ENCODE measurements at places on chromosomes 13 and 19.

- H3K4me1 ChIP-seq = peaks cover 38% of the 10 kb centered on the region
- H3K27me3 ChIP-seq = no peaks in the 10 kb centered on the region
- no peak overlapping the region for H3K27ac ChIP-seq
- peaks cover 18% of the 10 kb centered on the region for H3K36me3 ChIP-seq
- no peak for DNase-seq
Measured at GRCh38 chr13:100432611-100433010, 156.0 kb downstream of the GGACT start.

- H3K36me3 ChIP-seq = no peaks in the 10 kb centered on the region
- DNase-seq = no peak
- no peak overlapping the region for H3K4me3 ChIP-seq
- H3K27ac ChIP-seq = no peak overlapping the region
- H3K27me3 ChIP-seq = peaks cover 15% of the 10 kb centered on the region
Measured at GRCh38 chr13:33108620-33109019, 92.4 kb downstream of the KL start.

- peaks cover 3% of the 10 kb centered on the region for H3K27me3 ChIP-seq
- H3K4me1 ChIP-seq = no peaks in the 10 kb centered on the region
- H3K27ac ChIP-seq = no peak overlapping the region
- H3K4me3 ChIP-seq = no peak overlapping the region
Measured at GRCh38 chr19:13573056-13573667, 66.9 kb upstream of the CACNA1A start.

DNA sequence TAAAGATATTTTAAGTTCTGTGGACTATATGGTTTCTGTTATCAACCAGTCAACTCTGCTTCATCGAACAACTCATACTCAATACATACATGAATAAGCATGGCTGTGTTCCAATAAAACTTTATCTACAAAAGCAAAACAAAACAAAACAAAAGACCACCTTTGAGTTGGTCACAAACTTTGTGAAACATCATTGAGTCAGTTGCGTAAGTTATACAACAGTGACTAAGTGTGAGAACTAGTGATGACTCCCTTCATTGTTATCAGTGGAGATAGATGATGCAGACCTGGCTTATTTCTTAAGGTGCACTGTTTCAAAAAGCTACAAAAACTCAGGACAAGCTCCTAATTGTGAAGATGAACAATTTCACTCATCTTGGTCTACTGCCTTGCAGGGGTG is 14.5 kb upstream of the KLK4 start:
- peaks cover 16% of the 10 kb centered on the region for H3K4me1 ChIP-seq
- H3K36me3 ChIP-seq = no peaks in the 10 kb centered on the region
- H3K27me3 ChIP-seq = peaks cover 9% of the 10 kb centered on the region

Data from activated CD8-positive, alpha-beta T cell treated with anti-CD3 and anti-CD28 coated beads, Interleukin-2, amount 10 ng/mL, durations not matched to agents 7 days and 5 days (primary cell).